ENCODE measurements at places on chromosomes 5 and 9.

DNA sequence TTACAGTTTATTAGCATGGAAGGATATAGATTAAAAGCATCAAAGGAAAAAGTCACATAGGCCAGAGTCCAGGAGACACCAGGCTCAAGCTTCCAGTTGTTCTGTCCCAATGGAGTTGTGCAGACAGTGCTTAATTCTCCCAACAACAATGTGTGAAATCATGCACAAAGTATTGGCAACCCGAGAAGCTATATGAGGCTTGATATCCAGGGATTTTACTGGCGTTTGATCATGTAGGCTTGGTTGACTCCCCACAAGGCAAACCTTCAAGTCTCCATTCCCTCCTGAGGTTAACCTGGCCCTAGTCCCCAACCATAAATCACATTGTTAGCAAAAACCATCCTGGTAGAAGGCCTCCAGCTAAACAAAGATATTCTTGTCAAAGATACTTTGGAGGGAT is 141.5 kb downstream of the ADAMTS19 start:
- DNase-seq, result no peak

DNA sequence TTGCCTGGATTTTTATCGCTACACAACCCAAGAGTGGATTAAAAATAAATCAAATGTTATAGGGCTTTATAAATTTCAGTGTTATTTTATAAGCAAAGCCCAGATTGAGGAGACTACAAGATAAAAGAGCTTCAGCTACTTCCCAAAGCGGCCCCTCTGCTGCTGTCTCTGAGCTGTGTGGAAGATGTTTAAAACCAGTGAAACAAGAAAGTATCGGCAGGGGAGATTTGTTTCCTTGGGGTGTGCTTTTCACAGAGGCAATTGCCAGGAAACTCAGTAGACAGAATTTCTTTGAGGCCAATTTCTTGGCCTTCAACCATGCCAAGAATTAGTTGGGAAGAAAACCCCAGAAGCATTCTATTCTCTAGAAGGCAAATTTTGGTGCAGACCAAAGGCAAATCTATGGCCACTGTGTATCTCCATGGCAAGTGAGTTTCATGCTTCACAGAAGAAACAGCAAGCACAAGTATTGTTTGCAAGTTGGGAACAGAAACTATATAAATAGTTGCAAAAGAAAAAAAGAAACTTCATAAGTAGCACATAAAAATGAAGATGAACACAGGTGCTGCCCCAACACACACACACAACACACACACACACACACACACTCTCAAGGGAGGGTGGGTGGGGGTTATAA is 197.2 kb downstream of the PARP8 start:
- DNase-seq, result no peak

DNA sequence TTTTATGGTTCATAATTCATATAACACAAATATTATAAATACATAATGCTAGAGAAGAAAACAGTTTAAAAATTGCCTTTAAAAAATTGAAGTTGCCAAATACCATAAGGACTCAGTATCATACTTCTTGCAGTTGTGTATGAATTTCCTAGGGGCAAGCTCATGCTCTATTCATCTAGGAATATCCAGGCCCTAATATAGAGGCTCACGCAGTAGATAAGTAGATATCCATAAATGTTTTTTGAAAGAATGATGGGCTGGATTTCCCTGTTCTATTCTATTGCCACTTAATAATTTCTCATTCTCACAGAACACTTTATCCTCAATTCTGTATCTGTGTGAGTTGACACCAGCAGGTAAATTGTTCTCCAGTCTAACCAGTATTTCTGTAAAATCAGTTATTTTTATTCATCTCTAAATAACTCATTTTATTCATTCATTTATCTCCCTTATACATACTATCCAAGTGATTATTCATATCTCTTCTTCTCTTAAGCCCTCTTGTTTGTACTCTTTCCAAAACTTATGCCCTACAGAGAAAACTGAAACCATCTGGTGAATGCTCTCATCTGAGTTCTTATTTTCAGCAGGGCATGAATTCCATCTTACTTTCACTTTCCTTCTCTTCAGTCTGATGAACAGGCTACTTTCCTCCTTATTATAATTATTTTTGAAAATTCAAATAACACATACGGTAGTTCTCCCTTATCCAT is 97.1 kb downstream of the SLC44A1 start:
- DNase-seq, result peak; percentile 21

DNA sequence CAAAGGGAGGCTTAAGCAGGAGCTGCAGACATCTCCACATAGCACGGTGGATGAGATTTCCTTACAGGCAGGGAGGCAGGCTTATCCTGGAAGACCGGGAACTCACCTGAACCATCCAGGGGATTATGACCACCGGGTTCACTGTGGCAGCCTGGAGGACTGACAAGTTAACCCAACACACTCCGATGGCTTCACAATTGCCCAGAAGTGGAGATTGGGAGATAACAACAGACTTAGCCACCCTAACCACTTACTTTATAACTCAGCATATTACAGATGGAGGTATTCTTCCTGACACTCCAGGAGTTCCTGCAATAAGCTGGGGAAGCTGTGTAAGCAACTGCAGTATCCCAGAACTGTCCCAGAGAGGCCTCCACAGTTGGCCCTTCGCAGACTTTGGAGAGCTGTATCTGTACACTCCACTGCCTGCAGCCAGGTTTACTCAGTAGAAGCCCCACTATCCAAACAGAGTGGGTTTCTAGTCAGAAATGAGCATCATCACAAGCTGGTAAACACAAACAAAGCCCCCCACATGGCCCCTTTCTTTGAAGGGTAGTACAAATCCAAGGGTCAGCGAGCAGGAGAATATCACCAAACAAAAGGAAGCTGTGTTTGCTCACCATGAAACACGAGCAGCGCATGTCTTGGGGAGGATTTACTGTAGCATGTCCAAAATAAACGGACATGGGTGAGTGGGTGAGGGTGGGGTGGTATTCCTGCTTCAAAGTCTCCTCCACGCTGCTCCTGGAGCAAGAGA is 462.2 kb downstream of the RASEF start:
- no peak for DNase-seq

- no peak for DNase-seq
Measured at GRCh38 chr5:14365831-14366430, 215.7 kb upstream of the OTULINL start.

- DNase-seq, result peak; percentile 39
Measured at GRCh38 chr9:108002371-108002956, 512.9 kb upstream of the KLF4 start.

DNA sequence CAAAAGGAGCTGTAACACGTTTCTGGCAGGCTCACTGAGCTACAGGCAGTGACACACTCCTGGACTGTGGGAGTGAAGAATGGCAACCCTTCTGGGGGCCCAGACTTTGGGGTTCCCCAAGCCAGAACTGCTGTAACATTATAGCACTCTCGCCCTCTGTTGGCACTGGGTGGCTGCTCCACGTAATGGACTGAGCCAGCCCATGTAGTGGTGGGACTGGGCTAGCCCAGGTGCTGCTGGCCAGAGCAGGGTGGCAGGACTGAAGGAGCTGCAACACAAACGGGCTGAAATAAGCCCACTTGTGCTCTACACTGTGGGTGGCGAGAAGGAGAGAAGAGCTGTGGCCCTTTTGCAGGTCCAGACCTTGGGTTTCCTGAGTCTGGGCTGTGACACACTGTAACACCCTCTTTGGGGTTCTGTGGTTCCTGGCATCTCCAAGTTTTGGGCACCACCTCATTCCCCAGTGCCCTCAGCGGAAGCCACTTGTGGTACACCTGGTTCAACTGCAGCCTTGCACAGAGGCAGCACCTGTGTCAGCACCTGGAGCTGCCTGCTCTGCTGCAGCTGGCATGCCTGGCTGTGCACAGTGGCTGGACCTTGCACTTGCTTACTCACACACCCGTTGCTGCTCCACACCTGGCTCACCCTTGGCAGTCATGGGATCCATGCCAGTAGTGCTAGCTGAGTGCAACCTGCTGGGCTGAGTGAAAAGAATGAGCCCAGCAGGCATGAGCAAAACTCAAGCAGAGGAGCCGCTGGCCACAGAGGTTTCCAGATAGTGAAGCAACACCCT is 95.0 kb upstream of the PRR16 start:
- no peak for DNase-seq

GRCh38 chr9:24844217-24844616 is 298.5 kb upstream of the IZUMO3 start:
- no peak for DNase-seq

DNA sequence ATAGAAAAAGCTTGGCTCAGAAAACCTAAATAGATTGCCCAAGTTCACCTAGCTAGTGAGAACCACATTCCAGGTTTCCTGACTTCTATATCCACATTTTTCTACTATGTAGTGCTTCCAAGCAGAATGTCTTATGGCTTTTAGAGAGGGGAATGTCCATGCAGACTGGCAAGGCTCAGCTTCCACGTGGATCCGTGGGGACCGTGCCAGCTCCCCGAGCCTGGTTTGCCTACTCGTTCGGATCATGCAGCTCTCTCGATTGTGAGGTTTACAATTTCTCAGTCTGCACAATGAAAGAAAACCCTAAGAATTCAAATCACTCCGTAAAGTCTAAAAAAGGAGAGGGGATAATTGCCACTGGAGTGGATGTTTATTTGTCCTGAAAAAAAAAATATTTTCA is 256.5 kb upstream of the NR4A3 start:
- no peak for DNase-seq

GRCh38 chr9:34380511-34381315 is 4.0 kb upstream of the MYORG start:
- DNase-seq, result peak; percentile 34

DNA sequence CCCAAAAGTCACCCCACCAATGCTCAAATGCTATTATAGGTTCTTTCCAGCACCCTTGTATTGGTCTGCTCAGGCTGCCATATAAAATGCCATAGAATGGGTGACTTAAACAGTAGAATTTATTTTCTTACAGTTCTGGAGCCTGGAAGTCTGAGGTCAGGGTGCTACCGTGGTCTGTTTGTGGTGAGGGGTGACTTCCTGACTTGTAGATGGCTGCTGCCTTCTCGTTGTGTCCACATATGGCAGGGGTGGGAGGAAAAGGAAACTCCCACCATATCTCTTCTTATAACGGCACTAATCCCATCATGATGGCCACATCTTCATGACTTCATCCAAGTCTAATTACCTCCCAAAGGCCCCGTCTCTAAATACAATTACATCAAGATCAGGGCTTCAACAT is 257.8 kb upstream of the TARS1 start:
- DNase-seq, result no peak

GRCh38 chr9:109342878-109343277 is 22.0 kb upstream of the EPB41L4B start:
- DNase-seq, result no peak

DNA sequence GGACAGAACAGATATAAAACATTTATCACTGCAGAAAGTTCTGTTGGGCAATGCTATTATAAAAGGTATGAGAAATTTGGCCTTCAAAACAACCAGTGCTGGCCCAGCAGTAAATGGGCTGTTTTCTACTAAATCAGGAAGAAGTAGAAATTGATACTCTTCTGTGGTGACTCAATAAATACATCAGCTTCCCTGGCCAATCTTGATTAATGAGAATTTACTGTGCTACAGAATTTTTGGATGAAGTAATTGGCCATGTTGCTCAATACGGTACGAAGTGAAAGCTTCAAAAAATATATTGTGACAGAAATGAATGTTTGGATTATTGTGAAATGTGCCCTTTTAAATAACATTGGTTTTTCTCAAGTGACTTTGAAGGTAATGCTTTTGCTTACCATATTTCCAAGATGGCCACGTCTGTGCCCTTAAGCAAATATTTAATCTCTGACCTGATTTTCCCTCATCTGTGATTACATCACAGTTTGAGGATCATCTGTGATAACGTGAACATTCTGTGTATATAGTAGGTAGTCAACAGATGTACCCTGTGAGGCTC is 4.2 kb downstream of the DNAJA1 start:
- peak; percentile 25 for DNase-seq

DNA sequence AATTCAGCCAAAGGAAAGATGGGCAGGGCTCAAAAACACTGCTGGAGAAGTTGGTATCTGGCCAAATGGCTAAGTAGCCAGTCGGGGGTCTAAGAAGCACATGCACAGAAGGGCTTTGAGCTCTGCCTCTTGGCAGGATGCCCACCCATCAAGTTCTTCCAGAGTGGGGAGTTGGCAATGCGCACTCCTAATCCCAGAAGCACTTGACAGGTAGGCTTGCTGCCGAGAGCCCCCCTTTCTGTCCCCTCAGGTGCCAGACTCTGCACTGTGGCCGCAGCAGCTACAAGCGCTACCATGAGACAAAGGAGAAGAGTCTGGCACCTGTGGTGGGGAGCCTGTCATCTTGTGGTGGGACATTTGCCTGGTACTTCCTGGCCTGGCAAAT is 252.9 kb upstream of the SLC24A2 start:
- no peak for DNase-seq

DNA sequence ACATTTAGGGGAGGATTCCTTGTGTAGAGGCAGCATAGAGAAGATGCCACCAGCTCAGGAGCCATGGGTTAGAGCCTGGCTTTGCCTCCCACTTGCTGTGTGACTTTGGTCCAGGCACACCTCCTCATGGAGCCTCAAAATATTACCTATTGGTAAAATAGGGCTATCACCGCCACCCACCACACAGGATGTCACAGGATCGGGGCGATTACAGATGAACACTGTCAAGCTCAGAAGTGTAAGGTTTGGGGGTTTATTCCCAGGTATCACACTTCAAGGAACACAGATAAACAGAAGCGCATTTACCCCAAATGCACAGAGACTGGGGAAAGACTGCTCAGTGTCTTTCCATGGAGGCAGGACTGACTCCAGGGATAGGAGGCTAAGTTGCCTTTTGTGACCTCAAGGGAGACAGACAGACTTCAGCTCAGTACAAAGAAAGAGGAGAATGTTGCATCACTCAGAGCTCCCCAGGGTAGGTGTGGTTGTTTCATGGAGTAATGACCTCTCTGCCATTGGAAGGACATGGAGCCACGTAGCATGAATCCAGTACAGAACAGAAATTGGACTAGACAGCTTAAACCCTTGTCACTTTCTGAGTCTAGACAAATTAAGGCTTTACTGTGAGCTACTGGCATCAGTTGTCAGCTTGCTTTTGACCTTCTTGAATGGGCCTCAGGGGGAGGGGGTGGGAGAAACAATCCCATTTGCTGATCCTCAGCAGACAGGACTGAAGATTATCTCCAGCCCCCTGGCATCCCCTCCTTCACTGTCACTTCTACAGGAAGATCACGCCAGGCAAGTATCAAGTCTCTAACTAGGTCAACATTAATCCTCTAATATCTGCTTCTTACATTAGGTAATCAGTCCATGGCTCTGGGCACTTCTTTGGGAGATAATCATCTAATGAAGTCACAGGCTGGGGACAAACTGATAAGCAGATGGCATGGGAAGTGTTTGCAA is 6.5 kb downstream of the TRAF1 start:
- DNase-seq, result peak; percentile 28

GRCh38 chr9:27356446-27356845 is 59.5 kb upstream of the EQTN start:
- no peak for DNase-seq

Data from skeletal muscle cell (primary cell).